ENCODE measurements at places on chromosomes 2 and 18.

DNA sequence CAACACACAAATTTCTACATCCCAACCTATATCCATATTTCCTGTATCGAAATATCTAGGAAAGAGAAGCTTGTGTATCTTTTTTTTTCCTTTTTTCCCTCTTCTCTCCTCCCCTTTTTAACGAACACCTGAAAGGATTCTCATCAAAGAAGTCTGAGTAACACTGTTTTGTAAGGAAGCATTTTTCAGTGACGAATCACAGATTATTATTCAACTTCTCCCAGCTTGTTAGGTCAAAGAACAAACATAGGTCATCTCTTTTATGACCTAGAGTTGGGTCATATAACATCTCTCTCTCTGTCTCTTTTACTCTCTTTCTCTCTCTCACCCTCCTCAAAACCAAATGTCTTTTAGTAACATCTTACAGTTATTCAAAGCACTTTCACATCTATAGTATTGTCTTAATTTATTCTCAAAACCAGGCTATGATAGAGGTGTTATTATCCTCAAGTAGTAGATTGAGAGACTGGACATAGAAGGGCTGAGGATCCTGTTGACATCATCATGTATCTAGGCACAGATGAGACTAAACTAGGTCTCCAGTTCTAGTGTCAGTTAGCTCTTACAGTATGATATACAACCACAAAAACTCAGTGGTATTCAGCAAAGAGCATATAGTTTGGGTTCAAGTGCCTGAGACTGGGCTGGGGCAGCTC is 80.1 kb upstream of the SPOPL start:
- no peak overlapping the region for H3K27ac ChIP-seq
- H3K36me3 ChIP-seq: no peaks in the 10 kb centered on the region
- no peaks in the 10 kb centered on the region for H3K4me1 ChIP-seq
- H3K27me3 ChIP-seq: no peaks in the 10 kb centered on the region
- DNase-seq: no peak

- H3K4me1 ChIP-seq: no peaks in the 10 kb centered on the region
- no peaks in the 10 kb centered on the region for H3K27me3 ChIP-seq
- no peaks in the 10 kb centered on the region for H3K36me3 ChIP-seq
- H3K27ac ChIP-seq: no peak overlapping the region
- no peak overlapping the region for H3K4me3 ChIP-seq
These were observed 39.9 kb downstream of the KIF1A start for GRCh38 chr2:240780023-240780700.

GRCh38 chr18:39698436-39698835 is 2132.8 kb upstream of the CELF4 start:
- H3K4me1 ChIP-seq: no peaks in the 10 kb centered on the region
- H3K36me3 ChIP-seq: no peaks in the 10 kb centered on the region
- no peak overlapping the region for H3K4me3 ChIP-seq
- H3K27ac ChIP-seq: no peak overlapping the region
- no peaks in the 10 kb centered on the region for H3K27me3 ChIP-seq

DNA sequence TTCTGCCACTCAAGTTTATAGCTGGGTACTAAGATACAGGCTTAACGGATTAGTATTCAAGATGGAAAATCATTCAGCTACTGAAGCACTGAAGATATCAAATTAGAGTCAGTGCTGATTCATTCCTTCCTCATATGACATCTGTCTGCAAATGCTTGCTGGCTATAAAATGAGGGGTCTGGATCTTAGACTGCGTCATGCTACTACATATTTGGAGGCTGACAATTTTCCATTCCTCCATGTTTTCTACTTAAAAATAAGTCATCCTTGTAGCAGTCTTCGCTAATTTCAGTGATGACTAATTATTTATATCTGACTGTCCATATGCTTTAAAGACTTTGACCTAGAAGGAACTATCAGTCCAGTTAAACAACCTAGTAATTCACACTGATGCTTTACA is 233.4 kb downstream of the RIT2 start:
- H3K4me1 ChIP-seq: no peaks in the 10 kb centered on the region
- no peak for DNase-seq
- no peaks in the 10 kb centered on the region for H3K27me3 ChIP-seq
- H3K36me3 ChIP-seq: no peaks in the 10 kb centered on the region
- H3K4me3 ChIP-seq: no peak overlapping the region

DNA sequence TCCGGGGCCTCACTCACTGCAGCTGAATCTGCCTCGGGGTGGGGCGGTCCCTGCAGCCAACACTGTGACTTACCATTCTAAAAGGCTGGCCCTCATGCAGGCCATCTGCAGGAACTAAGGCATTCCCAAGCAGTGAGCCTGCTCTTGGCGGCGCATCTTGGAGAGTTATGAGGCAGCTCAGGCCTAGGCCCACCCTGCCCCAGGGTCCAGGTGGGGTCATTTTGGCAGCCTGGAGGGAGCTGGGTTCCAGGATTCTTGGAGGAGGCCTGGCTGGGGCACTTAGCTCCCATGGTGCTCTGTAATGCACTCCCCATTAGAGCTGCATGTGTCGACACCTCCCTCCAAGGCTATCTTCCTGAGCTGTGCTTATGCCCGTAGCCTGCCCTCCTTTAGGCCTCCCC is 14.8 kb upstream of the BIN1 start:
- no peaks in the 10 kb centered on the region for H3K27me3 ChIP-seq
- H3K4me3 ChIP-seq: no peak overlapping the region
- no peak for DNase-seq
- no peak overlapping the region for H3K27ac ChIP-seq
- no peaks in the 10 kb centered on the region for H3K4me1 ChIP-seq
- no peaks in the 10 kb centered on the region for H3K36me3 ChIP-seq

DNA sequence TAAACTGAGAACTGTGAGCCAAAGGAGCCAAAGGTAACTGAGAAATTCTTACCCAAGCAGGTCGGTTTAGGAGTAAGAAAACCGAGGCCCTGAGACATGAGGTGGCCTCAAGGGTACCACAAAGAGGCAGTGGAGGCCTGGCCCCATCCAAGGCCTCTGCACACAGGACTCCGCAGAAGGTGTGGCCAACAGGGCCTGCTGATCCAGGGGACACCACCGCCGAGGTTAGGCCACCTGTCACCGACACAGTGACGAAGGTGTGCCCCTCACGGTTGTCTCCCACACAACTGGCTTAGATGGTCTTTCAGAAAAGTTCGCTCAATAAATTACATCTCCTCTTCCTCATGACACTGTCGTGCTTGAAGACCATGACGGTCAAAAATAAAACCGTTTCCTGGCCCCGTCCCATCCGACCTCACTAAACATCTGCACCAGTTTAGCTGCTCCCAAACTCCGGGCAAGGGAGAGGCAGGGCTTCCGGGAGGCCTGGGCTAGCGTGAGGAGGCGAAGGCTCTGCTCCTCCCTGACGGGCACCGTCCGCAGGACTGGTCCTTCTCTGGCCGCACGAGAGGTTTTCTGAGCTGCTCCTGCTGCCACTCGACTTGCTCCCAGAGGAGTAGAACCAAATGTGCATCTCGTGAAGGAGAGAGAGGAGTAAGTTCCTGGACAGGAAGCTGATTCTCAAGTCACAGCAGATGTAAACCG is 442.0 kb downstream of the EIPR1 start:
- H3K27me3 ChIP-seq: no peaks in the 10 kb centered on the region
- no peaks in the 10 kb centered on the region for H3K36me3 ChIP-seq
- H3K4me1 ChIP-seq: no peaks in the 10 kb centered on the region
- H3K27ac ChIP-seq: no peak overlapping the region

DNA sequence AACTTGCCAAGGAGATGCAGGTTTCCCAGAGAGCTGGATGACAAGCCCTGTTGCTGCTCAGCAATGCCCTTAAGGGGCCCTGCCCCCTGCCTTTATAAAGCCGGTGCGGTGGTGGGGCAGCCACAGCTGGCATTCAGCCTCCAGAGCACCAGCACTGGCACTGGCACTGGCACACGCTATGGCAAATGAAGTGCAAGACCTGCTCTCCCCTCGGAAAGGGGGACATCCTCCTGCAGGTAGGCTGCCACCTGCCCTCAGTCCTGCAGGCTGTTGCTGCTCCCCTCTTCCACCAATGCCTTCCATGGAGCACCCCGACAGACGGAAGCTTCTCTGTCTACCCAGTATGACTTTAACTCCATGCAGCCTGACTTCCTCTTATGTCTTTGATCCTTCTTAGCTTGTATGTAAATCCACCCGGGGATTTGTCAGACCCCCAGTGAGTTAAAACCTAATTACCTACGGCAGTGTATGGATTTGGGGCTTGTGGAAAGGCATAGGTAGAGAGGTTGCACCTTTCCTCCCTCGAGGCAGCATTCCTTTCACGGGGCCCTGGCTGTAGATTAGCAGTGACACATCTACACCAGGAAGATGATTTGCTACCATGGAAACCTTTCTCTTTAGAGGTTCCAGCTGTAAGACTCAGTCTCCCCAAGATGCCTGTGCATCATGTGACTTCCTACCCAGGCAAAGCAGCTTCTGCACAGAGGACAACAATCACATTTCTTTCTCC is at the start of gene DAPL1:
TSS of gene DAPL1 (plus strand) at position 123 of the 730 bp plus-strand sequence. CDS start at position 179, 56 bp downstream.
- H3K4me3 ChIP-seq: peak within 1 kb of the TSS; percentile 22
- no peak within 1 kb of the TSS for H3K27ac ChIP-seq
- no peaks in the 10 kb centered on the region for H3K4me1 ChIP-seq
- no peaks in the 10 kb centered on the region for H3K27me3 ChIP-seq

DNA sequence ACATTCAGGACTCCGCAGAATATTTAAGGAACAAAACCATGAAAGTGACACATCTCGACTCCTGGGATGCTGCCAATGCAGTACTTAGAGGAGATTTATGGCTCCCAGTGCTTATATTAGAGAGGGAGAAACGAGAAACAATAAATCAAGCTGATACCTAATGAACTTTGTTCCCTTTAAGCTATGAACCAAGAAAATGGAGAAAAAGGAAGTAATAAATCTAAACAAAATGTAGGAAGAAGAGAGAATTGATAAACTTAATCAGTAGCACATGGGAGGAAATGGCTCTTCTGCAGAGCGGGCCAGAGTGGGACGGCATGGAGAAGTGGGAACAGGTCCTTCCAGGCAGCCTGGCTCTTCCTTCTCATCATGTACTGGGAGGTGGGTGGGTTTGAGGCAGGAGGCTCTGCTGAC is 42.7 kb downstream of the NPPC start:
- H3K27me3 ChIP-seq: no peaks in the 10 kb centered on the region
- DNase-seq: no peak
- H3K4me3 ChIP-seq: no peak overlapping the region
- H3K4me1 ChIP-seq: no peaks in the 10 kb centered on the region

All from ascending aorta (tissue), 2 donors.